Stimulated activated CD8-positive, alpha-beta memory T cell treated with anti-CD3 and anti-CD28 coated beads, Interleukin-7, amount 100 ng/mL, for 1 hour (primary cell): ENCODE measurements at places on chromosomes 4 and X.

DNA sequence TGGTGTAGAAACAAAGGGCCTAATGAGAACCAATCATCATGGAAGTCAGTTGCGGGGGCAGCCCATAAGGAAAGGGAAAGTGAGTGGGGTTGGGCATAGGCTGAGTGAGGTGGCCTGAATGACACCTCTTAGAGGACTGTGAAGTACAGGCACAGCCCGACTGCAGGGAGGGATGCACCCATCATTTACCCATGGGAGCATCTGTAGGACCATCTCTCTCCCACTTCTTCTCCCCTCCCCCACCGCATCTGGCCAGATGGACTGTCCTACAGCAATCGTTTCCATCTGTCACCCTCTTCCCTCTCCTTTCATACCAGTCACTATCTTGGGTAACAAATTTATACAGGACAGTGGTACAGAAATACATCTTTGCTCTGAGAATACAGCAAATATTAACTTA is 4.2 kb downstream of the STBD1 start:
- no peak for DNase-seq

GRCh38 chr4:3803475-3803847 is 37.3 kb downstream of the ADRA2C start:
- no peak for DNase-seq

- no peak for DNase-seq
Observed at GRCh38 chr4:128661479-128661878, 148.0 kb upstream of the JADE1 start.

DNA sequence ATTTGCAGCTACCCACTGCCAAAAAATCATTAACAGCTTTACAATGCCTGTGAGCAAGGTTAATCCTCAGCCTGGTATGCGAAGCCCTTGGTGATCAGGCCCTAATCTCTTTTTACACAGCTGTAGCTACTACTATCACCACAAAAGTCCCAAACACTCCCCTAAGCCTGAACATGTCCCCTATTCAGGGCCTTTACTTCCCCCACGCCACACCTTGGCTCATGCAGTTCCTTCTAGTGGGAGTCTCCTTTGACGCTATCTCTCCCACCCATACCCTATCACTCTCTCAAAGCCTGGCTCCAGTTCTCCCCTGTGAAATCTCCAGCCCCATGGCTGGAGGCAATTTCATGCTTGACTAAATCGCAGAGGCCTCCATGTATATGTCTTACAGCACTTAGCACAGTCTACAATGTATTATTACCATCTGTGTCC is 90.6 kb upstream of the CBR4 start:
- no peak for DNase-seq

DNA sequence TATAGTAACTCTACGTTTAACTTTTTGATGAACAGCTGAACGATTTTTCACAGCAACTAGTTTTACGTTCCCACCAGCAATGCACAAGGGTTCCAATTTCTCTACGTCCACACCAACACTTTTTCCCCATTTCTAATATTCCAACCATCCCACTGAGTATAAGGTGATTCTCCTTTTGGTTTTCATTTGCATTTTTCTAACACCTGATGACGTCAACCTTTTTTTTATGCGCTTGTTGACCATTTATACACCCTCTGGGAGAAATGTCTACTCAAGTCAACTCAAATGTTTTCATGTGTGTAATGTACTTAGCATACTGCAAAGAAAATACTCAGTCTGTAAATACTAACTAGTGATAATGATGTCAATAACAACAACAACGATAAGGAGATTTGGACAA is 177.2 kb upstream of the TENM3 start:
- no peak for DNase-seq

GRCh38 chrX:41923211-41923977 is at the start of gene CASK:
Gene CASK, minus strand, starts transcription at chrX:41923554. Its CDS starts 566 bp downstream, at chrX:41922988.
- DNase-seq = peak; percentile 79

- no peak for DNase-seq
Observed at GRCh38 chrX:69556060-69557011, 52.2 kb downstream of the NALF2 start.

DNA sequence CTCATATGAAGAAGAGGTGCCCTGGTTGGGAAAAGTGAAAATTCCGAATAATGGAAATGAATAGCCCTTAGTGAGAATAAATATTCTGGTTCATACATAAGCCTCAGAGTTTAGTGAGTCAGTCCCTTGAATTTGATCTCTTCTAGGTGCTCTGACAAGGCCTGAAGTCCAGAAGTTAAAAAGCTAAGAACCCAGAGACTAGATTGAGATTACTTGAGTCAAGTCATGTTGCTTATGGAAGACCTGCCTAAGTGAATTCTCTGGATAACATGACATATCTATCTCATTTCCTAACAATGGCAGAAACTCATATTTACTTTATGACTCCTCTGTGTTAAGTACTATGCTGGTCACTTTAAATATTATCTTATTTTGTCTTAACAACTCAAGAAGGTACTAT is 10.5 kb upstream of the PRSS48 start:
- DNase-seq = no peak

- no peak for DNase-seq
Observed at GRCh38 chr4:171891038-171891437, 77.8 kb downstream of the GALNTL6 start.

DNA sequence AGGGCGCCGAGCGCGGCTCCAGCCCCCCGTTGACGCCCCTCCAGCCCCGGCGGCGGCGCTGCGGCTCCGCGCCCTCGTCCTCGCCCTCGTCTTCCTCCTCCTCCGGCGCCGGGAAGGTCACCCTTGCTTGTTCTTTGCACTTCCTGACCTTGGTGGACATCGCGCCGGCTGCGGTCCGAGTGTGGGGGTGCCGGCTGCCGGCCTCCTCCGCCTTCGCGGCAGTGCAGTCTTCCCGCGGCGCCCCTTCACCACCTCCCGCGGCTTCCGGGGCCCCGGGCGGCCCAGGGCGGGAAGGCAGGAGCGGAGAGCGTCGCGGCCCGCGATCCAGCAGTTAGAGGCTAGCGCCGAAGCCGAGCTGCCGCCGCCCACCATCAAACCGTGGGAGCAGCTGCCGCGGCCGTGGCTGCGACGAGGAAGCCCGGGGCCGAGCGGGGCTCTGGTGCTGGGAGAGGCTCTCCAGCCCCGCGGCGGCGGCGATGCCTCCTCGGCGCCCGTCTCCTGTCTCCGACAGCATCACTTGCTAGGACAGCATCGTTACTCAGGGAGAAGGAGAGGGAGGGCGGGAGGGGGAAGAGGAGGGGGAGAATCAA is at the start of gene TRPC3:
Gene TRPC3, minus strand, starts transcription at position 540 of the 590 bp plus-strand sequence. Its CDS starts 380 bp downstream, at position 160.
- no peak for DNase-seq

- no peak for DNase-seq
Observed at GRCh38 chrX:134006484-134007161, 21.2 kb upstream of the GPC3 start.

GRCh38 chr4:26850528-26850927 is 10.1 kb upstream of the STIM2 start:
- DNase-seq = no peak

DNA sequence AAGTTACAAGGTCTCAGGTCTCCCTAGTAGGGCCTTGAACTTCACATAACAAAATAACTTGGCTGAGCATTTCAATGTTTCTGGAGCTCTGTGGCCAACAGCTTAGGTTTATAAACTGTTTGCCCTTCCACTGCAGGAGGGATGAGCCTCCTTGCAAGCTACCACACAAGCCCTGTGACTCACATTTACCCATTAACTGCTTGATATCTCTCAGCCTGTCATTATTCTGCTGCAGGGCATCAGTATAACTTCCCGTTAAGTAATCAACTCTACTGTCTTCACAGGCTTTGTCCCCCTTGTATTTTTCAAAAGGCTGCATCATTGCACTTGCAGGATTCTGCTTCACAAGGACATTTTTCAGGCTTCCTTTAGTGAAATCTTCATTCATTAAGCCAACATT is 151.7 kb upstream of the CXCL13 start:
- no peak for DNase-seq

GRCh38 chr4:180860089-180860720 is 1383.0 kb upstream of the TENM3 start:
- no peak for DNase-seq
